NCI-H1436 treated with DMSO at 0.1 percent for 48 hours (cell line): ENCODE measurements at places on chromosomes 5 and 9.

DNA sequence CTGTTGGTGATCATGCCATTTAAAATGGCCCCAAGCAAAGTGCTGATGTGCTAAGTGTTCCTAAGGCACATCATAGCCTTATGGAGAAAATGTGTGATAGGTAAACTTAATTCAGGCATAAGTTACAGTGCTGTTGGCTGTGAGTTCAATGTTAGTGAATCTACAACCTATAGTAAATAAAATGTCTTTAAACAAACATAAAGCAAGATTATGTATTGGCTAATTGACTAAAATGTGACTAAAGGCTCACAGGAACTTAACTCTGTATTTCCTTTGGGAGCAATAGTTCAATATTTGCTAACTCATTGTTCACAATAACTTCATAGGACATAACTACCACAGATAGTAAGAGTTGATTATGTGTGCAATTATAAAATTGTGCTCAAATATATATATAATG is 49.4 kb upstream of the LRRC19 start:
- no peak for DNase-seq

- DNase-seq: no peak
These were observed 1296.8 kb upstream of the CDH6 start for GRCh38 chr5:29896646-29897045.

DNA sequence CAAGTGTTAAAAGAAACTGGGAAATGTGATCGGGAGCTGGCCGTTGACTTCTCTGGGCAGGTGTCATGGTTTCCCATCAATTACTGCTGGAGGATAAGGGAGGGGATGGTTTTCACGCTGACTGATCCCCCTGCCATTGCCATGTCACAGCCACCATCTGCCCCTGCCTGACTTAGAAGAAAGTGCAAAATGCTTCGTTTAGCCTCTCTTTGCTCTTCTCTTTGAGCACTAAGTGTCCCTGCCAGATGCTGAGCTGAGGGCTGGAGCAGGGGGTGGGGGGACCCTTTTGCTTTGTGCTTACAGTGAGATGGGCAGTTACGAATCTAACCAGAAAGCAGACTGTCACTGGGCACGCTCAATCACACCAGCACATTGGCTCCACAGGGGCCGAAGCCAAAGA is 138.4 kb upstream of the ALDH1B1 start:
- DNase-seq: no peak

DNA sequence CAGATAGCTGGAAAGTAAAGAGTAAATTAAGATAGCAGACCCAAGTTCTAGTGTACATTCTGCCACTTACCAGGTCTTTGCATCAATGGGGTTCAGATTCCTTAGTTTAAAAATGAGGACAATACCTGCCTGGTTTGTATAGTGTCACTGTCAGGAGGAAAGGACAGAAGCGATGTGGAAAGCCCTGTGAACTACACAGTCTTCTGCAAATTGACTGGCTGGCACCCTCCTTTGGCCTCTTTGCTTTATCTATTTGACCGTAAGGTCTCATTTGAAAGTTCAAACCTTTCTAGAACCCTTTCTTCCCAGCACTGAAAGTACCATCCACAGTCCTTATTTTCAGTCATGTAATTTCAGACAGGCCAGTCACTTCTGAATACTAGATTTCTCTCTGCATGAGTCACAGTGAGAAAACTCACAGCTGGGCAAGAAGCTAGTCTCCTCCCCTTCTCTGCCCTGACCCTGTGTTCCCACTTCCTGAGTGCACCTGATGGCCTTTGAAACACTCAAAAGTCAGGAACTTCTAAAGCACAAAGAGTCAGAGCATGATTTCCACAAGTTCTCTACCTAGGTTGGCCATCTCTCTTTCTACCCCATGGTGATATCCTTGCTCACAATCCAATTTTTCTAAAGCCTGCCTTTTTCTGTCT is 91.3 kb upstream of the RASEF start:
- DNase-seq: no peak

DNA sequence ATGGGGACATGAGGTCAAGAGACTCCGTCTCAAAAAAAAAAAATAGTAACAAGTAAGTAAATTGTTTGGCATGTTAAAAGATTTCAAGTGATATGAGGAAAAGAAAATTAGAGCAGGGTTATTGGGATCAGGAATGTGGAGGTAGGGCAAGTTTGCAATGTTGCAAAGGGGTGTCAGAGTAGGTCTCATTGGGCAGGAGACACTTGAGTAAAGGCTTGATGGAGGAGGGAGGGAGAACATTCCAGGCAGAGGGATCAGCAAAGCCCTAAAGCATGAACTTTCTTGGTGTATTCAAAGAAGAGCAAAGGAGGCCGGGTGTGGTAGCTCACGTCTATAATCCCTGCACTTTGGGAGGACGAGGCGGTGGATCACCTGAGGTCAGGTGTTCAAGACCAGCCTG is 87.1 kb upstream of the HAND1 start:
- DNase-seq: no peak

- DNase-seq: no peak
These were observed 28.2 kb upstream of the SMAD5 start for GRCh38 chr5:136104306-136104965.

DNA sequence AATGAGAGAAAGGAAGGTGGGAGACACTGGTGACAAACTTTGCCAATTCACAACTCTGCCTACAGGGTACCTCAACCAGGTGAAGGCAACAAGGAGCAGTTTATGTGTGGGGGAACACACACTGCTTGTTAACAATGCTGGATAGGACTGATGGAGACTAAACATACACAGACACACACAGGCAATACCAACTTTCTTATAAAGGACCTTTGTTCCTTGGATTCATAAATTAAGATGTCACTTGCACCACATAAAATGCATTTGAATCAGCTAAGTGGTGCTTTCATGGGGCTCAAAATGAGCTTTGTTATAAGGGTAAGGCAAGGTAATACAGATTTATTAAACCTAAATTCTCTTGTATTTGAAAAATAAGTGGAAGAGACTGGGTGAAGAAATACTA is 4.0 kb downstream of the TSTD2 start:
- no peak for DNase-seq

GRCh38 chr9:16726029-16726428 is 144.4 kb downstream of the BNC2 start:
- no peak for DNase-seq

GRCh38 chr5:158940977-158941376 is 158.7 kb downstream of the EBF1 start:
- no peak for DNase-seq

- DNase-seq: no peak
These were observed 126.0 kb downstream of the SUSD1 start for GRCh38 chr9:112048924-112049691.

DNA sequence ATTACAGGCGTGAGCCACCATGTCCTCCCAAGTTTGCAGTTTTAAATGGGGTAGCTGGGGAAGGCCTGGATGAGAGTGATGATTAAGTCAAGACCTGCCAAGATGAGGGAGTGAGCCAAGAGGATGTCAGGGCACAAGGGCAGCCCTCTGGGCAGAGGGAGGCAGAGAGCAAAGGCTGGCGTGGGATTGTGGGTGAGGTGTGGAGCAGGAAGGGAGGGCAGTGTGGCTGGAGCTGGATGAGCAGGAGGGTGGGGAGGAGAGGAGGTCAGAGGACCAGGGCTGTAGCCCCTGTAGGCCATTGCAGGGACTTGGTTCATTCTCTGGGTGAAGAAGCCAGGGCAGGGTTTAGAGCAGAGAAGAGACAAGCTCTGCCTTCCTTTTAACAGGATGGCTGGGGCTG is 53.7 kb upstream of the CTNNA1 start:
- no peak for DNase-seq

GRCh38 chr5:151026679-151027078 is 6.3 kb downstream of the GPX3 start:
- no peak for DNase-seq

DNA sequence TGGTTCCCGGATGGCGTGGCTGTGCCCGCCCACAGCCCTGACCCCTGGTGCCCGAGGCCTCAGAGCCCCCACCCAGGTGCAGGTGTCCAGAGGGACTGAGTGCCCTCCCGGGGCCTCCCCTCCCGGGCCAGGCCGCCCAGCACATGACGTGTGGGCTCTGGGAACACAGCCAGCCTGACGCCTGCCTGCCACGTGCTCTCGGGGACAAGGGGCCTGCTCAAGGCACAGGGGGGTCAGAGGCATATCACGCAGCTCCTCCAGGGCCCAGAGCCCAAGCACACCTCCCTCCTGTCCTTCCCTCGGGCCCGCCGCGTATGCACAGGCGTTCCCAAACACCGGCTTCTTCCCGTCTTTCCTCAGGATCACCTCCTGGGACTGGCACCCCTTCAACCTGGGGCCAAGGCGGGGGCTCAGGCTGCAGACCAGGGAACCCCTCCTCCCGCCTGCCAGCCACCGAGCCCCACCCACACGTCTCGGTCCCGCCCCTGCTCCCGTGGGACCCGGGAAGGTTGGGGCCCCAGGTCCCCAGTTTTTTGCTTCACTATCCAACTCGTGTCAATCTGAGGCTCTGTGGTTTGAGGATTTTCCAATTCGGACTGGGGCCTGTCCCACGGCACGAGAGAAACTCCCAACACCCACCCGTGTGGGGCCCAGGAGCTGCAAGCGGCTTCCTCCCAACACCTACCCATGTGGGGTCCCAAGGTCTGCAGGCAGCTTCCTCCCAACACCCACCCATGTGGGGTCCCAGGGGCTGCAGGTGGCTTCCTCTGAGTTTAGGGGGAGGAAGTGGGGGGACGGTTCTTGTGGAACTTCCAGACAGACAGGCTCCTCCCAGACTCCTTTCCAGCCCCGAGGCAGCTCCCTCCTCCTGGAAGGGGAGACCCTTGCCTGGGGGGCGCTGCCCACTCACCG is 1.5 kb downstream of the LCN10 start:
- DNase-seq: no peak

GRCh38 chr9:114804505-114804904 is 1.3 kb downstream of the TNFSF15 start:
- DNase-seq: no peak

DNA sequence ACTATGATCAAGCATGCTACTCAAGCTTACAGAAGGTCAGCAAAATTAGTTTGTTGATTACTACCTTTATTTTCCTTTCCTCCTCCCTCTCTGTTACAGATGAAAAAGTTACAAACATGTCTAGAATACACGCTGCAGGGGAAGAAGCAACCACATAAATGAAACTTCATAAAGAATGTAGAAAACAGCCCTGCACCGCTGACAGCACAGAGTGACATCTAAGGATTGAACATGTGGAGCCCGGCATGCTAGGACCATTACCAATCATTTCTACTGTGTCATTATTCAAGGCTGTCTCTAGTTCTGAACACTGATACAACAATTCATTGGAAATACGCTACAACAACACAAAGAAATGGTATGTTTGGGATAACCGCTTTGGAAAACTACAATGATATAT is 261.1 kb downstream of the MLLT3 start:
- no peak for DNase-seq

DNA sequence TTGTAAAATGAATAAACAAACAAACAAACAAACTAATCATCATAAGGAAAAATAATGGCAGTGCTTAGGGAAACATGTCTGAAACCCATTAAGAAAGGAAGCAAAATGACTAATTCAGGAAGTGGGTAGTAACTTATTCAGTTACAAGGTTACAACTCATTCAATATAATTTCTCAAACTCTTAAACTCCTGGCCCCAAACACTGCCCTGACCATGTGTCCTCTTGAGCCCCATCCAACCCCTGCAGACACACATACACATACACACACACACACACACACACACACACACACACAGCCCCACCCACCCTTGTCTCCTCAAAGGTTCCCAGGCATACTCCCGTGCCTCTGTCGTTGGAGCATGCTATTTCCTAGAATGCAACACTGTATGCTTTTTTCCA is 193.9 kb downstream of the SEC61B start:
- DNase-seq: no peak

GRCh38 chr9:2339416-2339815 is 282.2 kb upstream of the VLDLR start:
- no peak for DNase-seq

- DNase-seq: no peak
These were observed 359.5 kb downstream of the DTWD2 start for GRCh38 chr5:118628660-118629354.

GRCh38 chr5:164255598-164256213 is 750.3 kb downstream of the MAT2B start:
- DNase-seq: no peak

DNA sequence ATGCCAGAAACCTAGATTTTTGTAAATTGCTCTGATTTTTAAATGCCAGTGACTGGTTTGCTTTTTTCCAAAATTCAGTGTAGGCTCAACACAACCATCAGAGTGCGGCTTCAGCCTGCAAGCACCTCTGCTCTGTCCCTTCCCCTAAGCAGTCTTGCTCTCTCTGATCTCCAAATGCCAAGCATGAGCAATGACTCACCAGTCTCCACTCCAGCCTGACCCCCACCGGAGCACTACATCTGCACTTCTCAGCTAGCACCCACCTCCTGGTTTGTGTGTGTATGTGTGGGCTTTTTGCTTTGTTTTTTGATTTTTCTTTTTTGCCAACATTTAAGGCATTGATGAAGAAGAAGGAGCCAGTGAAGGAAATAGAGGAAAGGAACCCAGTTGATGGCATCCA is 61.4 kb upstream of the ADRA1B start:
- DNase-seq: no peak

DNA sequence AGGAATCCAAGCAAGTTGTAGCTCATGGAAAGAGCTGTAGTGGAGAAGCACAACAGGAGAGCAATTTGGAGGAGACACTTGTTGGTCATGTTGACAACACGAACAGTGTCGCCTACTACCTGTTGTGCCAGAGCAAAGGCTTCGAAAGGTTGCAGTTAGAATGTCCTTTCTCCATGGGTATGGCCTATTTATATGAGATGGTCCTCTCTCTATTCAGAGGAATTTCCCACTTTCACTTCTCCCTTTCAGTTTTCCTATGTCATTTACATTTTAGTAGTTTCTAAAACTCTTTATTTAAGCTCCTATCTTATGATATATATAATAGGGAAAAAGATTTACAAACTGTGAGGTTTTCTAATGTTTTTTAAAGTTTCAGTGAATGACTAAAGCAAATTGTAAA is at the start of gene IFNB1:
Gene IFNB1, minus strand, starts transcription at position 162 of the 400 bp plus-strand sequence. Its CDS starts 73 bp downstream, at position 89.
- no peak for DNase-seq

DNA sequence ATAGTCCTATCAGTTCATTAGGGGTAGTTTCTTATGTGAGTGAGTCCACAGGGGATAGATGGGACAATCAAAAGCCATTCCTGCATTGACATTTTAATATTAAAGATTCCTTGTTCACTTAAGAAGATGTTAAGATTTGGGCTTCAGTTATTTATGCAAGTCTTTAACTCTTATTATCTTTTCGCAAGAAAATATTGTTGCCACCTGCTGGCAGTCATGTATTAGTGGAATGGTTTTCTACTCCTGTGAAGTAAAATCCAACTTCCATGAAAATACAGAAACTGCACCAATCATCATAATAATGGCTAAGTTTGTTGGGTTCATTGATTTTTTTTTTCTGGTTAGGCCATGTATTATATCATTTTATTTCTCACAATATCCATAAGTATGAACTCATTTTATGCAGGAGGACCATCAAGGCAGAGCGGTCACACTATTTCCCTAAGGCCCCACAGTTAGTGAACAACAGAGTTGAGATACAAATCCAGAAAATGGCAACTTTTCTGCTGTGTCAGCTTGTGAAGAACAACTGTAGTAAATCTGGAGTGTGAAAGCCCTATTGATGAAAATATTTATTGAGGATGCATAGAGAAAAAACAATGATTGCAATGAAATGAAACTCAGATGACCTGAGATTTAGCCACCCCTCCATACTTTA is 88.5 kb upstream of the TXNDC8 start:
- DNase-seq: no peak

- no peak for DNase-seq
These were observed 87.6 kb downstream of the ADRB2 start for GRCh38 chr5:148913985-148914431.

GRCh38 chr5:179254638-179255271 is 90.5 kb downstream of the ADAMTS2 start:
- no peak for DNase-seq

GRCh38 chr5:120678279-120678678 is 214.2 kb downstream of the PRR16 start:
- no peak for DNase-seq
